ENCODE measurements at places on chromosomes 4 and X.

GRCh38 chr4:143599827-143600226 lies 86.3 kb downstream of the SMARCA5 start:
- DNase-seq = no peak

DNA sequence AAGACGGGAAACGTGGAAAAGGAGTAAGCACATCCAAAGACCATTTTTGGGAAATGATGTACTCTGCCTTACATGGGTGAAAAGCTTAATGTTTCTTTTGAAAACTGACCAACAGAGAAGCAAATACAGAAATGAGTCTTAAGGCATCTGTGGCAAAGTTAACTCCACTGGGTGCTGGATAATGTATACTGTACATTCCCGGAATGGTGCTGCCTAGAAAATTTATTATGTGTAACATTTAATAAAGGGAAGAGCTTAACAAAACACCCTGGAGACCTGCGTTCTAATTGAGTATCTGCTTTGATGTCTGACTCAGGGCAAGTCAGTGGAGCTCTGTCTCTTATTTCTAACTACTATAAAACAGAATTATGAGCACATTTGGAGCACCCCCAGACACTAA lies 230.2 kb downstream of the MID1 start:
- no peak for DNase-seq

- no peak for DNase-seq
Observed at GRCh38 chr4:125244848-125245450, 69.8 kb upstream of the FAT4 start.

- DNase-seq = no peak
Observed at GRCh38 chrX:38489341-38489740, 72.0 kb upstream of the TSPAN7 start.

DNA sequence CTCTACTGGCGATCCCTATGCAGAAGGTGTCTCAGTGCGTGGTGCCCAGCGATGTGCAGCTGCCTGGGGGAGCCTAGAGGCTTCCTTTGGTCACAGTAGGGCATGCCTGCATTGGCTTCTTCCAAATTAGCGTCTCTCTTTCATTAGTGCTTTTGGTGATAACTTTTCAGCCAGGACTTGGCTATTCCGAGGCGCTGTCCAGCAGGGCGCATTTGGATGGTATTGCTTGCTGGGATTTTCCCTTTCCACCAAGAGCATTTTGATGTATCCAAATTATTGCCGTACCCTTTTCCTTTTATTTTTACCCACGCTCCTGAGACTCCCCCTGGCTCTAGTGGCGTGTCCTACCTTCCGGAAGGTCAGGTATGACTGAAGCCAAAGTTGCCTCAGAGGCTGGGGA lies 101.4 kb downstream of the SORCS2 start:
- DNase-seq = no peak

Data from epithelial cell of prostate (primary cell).